ENCODE measurements at places on chromosomes 12 and 14. TPM values are rescaled to one million over a fixed set of nuclear protein-coding genes. Genes with fewer than 3 reads are reported as not detected.

Gene P2RX7
- polyA plus RNA-seq: 1.1 TPM

Gene RNASE1
- polyA plus RNA-seq: 192 TPM

Gene OR6S1
- not detected for polyA plus RNA-seq

Gene LRP1
- polyA plus RNA-seq: 234 TPM

Gene RNASE7
- 0.54 TPM for polyA plus RNA-seq

Gene ABHD4
- polyA plus RNA-seq: 48.0 TPM

Gene E2F7
- 8.0 TPM for polyA plus RNA-seq

Gene TSHR
- 0.14 TPM for polyA plus RNA-seq

Gene C1QL4
- polyA plus RNA-seq: 1.4 TPM

All from left renal pelvis (tissue), 4 donors.